Heart right ventricle (tissue), 16 donors: ENCODE measurements at places on chromosomes 12 and 14. TPM values are rescaled to one million over a fixed set of nuclear protein-coding genes. Genes with fewer than 3 reads are reported as not detected.
A peak's percentile ranks its signal among the peaks of the same experiment; 100 is the strongest.

- no peak for DNase-seq
These were observed 5.6 kb upstream of the EPS8 start for GRCh38 chr12:15794836-15795235.

The PRB2 gene
- total RNA-seq, result not detected

- no peak for DNase-seq
These were observed 63.4 kb downstream of the ESRRB start for GRCh38 chr14:76439237-76439775.

The STAT6 gene
- total RNA-seq, result 29.7 TPM

DNA sequence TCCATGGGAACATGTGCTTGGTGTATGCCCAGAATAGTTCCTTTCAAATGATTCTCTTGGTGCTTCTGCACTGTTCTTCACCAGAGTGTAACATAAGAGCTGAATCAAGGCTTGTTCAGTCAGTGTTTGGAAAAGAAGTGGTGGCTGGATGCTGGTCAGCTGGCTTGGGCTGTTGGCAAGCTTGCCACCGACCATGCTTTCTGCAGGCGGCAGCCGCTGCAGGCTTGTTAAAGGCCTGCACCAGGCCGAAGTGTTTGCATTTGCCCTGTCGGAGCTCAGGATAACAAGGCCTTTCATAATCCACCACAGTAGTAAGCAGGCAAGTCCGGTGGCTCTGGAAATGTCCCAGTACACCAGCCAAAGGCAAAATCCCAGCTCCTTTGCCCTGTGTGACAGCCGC is 26.9 kb downstream of the DAAM1 start:
- DNase-seq, result peak; percentile 73

The SLCO1B1 gene
- not detected for total RNA-seq

GRCh38 chr12:96486751-96487613 is 2.4 kb upstream of the CFAP54 start:
- no peak for DNase-seq

- no peak for DNase-seq
These were observed 126.4 kb downstream of the DUSP6 start for GRCh38 chr12:89225808-89226411.

The TROAP gene
- total RNA-seq, result 2.2 TPM

DNA sequence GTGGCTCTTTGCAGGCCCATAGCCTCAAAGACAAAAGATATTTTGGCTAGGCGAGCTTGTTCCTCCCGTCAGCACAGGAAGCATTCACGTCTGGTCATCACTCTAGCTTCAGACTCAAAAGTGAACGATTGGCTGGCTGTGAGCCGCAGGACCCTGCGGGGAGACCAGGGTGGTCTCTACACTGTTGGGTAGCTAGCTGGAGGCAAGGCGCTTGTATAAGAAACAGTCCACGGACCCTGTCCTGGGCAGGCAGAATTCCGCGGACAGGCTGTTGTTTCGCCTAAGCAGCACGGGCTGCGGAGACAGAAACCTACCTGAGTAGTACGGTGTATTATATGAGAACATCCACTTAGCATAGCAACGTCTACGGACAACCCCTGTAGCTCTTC is 29.6 kb downstream of the WBP11 start:
- DNase-seq, result no peak

DNA sequence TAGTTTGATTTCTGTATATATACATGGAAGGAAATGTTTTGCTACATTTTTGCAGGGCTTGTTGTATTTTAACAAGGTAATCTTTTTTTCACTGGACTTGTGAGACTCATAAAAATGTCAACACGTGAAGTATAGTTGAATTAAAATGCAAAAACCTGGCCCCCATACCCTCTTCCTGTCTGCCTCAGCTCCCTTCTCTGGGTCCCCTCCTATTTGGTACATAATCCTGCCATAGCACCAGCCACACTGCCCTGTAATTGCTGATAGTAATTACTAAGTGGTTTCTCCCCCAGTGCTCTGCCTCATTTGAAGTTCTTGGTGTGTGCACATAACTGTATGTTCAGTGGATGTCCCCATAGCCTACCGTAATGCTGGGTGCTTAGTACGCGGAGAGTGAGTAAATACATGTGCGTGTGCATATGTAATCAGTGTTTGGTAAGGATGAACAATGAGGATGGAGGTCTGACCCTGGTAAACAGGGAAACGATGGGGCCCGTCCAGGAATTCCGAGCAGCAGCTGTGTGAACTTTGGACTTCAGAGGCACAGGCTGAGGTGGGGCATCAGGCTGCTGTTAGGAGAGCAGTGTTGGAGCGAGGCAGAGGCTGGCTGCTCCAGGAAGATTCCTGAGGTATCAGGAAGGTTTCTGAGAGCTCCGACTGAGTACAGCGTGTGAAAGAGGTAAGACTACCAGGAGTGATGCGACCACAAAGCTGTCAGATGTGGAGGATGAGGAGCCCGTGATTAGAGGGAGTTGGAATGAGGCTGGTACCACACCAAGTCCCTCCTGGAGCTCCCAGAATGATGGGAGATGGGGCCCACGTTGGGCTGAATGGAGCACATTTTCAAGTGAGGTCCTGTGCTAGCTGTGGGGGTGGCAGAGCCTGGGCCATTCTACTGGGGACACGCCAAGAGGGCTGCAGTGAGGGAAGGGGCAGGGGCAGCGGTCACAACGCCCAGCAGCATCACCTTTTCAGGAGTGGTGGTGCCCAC is 106.8 kb downstream of the PELI2 start:
- no peak for DNase-seq

The BATF gene
- 0.34 TPM for total RNA-seq

DNA sequence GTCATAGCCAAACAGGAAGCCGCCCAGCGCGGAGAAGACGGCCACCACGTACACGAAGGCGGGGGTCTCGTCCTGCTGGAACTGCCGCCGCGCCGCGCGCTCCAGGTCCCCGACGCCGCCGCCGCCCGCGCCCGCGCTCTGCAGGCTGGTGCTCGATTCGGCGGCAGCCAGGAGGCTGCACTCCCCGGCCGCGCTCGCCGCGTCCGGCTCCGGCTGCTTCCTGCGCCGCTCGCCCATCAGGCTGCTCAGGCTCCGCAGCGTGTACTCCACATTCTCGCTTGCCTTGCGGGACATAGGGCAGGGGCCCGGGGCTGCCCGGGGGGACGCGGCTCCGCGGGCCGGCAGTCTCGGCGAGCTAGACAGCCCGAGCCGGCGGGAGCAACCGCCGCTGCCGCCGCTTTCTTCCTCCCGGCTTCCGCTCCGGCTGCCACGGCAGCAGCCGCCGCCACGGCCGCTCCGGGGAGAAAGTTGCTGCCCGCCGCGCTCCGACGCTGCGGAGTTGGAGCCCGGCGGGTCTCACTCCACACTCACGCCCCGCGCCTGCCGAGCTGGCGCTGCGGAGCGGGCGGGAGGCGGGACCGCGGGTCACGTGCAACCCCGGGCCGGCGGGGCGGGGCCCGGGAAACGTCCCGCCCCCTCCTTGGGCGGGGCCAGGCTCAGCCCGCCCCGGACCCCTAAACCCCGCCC is at the start of gene SLC2A13:
Gene SLC2A13, minus strand, starts transcription at position 567 of the 687 bp plus-strand sequence. Its CDS starts 273 bp downstream, at position 294.
- peak; percentile 84 for DNase-seq

The RPGRIP1 gene
- total RNA-seq, result 0.68 TPM

The BAZ1A gene
- total RNA-seq, result 4.0 TPM

DNA sequence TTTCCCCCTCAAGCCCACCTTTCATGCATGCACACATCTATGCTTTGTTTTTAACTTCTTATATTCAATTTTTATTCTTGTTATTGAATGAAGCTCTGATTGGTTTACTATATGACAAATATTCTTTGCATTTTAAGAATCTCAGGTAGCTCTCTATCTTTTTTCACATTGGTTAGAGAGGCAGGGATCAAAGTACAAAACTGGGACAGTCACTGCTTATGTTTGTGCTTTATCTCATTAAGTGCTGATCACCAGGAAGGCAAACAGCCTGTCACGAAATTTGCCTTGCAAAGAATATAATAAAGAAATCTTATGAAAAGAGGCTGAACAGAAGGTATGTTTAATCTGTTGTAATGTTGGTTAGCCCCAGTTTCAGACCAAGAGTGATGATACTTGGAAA is 29.7 kb upstream of the INSM2 start:
- DNase-seq, result no peak

- DNase-seq, result no peak
These were observed 25.3 kb downstream of the PAH start for GRCh38 chr12:102891756-102892155.

GRCh38 chr12:104095289-104095688 is 31.0 kb downstream of the HCFC2 start:
- DNase-seq, result no peak

The FBXO33 gene
- 3.7 TPM for total RNA-seq

- no peak for DNase-seq
These were observed 501.1 kb downstream of the NAV3 start for GRCh38 chr12:78331753-78332152.

GRCh38 chr14:106422066-106422465 is 895.7 kb downstream of the TMEM121 start:
- no peak for DNase-seq

- DNase-seq, result no peak
These were observed 14.2 kb downstream of the ZFYVE21 start for GRCh38 chr14:103729496-103730448.

The LRIG3 gene
- 8.5 TPM for total RNA-seq

GRCh38 chr12:15801770-15802744 is 12.9 kb upstream of the EPS8 start:
- no peak for DNase-seq

The TMEM132C gene
- total RNA-seq, result 1.7 TPM

DNA sequence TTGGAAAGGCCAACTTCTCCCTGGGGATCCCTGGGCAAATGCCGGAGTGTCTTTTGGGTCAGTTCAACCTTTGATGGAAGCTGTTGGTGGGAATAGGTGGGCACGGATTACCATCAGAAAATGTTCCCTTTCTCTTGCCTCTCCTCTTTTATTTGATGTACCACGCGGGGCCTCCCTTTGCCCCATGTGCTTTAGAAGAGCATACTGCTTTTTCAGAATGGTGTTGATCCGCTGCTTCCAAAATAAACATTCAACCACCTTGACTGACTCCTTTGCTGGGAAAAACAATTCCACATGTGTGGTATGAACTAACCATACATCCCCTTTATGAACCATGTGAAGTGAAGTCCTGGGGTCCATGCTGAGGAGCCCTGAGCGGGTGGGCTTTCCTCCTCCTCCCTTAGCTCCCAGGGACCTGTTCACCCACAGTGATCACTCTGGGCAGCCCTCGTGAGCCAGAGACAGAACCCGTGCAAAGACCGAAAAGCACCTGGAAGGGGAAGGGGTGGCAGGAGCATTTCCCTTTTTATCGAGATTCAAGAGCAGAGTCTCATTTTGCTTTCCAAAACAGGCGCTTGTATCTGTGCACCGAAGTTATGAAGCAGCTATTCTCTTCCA is 44.2 kb upstream of the PRMT8 start:
- DNase-seq, result no peak

DNA sequence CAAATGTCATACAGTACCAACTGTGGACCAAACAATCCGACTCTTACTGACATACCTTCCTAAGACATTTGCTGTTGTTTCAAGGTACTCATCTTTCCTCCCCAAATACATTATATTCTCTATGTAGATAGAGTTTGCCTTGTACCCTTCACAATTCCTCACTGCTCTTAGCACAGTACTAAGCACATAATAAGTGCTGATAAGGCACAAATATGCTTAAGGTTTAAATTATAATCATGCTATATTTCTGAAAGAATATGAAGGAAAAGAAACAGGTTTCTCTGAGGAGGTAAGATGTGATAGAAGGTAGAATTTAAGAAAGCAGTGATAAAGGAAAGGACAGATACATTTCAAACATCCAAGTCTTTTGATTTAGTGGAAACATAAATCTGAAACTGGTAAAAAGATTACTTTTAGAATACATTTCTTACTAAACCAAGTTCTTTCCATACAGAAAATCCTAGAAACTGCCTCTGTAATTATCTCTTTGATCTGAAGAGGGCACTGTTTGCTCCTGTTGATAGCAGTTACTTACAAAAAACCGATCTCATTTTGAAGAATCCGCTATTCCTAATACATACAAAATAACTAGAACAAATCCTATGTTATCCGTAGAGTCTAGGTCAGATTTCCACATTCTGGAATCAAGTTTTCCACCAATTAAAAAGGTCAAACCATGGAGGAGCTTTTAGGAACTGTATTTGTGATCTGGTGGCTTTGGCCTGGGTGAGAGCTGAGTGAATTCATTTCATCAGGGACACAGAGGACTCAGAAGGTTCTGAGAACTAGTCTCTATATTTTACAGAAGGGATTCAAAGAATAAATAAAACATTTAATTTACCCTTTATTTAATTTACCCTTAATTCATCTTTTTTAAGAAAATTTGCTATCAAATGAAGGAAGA is 311.9 kb downstream of the DAD1 start:
- no peak for DNase-seq

DNA sequence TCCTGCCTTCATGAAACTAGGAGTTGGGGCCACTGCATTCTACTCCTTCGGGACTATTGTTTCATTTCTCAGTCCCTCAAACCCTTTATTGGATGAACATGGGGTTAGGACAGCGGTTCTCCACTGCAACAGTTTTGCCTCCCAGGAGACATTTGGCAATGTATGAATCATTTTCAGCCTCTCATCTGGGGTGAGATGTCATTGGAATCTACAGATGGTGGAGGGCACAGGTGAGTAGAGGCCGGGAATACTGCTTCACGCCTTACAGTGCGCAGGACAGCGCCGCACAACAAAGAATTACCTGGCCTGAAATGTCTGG is 649 bp upstream of the GNPNAT1 start:
- no peak for DNase-seq

DNA sequence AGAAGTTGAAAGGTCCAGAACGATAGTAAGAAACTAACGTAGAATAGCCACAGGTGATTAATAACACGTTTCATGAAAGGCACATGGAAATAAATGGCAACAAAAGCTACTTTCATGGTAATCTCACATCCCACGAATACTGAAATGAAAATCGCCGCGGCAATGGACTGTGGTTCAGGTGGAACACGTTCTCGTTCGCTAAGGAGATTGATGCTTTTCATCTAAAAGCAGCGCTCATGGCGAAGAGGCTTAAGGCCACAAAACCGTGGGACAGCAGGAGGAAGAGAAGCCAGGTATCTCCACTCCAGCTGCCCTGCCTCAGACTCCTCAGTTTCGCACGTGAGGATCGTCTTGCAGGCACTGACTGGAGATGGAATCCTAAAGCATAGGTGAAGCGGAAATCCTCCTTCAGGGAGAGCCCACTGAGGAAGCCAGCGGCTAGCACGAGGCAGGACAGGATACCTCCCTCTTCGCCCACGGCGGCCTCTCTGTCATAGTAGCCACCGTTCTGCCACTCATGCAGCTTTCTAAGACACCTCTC is 696 bp upstream of the GPHN start:
- DNase-seq, result no peak

The CACNA2D4 gene
- 0.48 TPM for total RNA-seq

- no peak for DNase-seq
These were observed 43.7 kb upstream of the SLC35F4 start for GRCh38 chr14:57909626-57910025.

- no peak for DNase-seq
These were observed 34.9 kb downstream of the PPHLN1 start for GRCh38 chr12:42360747-42361403.

GRCh38 chr12:21301-22189 is 45.0 kb upstream of the IQSEC3 start:
- no peak for DNase-seq
